ENCODE measurements at places on chromosomes 13 and 19.

DNA sequence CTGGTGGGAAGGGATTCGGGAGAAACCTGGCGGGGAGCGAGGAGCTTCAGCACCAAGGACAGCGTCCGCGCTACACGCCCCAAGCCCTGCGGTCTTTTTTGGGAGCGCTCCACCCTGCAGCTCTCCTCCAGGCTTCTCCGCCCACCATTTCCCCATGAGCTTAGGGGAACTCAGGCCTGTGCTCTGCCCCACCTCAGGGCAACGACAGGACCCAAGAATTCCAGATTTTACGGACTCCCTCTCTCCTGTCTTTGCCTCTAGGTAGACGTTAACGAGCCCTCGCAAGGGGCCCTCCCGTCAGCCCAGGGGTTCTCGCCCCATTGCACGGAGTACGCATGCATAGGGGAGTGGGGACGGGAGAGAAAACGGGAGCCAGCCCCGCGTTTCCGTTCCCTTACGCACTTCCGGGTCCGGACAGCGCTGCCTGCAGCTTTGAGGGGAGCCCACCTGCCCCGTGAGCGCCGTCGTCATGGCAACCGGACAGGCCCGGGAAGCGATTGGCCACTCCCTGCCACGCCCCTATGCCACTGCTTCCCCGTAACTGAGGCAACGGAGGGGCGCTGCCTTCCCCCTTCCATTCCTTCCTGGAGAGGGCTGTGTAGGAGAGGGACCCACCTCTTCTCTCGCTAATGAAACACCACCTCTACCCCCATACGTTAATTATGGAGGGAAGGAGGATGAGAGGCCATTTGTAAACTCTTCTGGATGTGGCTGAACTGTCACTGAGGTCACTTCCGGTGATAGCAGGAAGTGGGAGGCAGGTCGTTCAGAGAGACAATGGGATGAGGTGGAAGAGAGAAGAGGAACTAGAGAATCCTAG is 20.8 kb downstream of the NOVA2 start:
- H3K4me1 ChIP-seq = peaks cover 3% of the 10 kb centered on the region
- H3K4me3 ChIP-seq = no peak overlapping the region
- no peak overlapping the region for H3K27ac ChIP-seq
- DNase-seq = no peak
- peaks cover 10% of the 10 kb centered on the region for H3K27me3 ChIP-seq
- no peaks in the 10 kb centered on the region for H3K36me3 ChIP-seq

DNA sequence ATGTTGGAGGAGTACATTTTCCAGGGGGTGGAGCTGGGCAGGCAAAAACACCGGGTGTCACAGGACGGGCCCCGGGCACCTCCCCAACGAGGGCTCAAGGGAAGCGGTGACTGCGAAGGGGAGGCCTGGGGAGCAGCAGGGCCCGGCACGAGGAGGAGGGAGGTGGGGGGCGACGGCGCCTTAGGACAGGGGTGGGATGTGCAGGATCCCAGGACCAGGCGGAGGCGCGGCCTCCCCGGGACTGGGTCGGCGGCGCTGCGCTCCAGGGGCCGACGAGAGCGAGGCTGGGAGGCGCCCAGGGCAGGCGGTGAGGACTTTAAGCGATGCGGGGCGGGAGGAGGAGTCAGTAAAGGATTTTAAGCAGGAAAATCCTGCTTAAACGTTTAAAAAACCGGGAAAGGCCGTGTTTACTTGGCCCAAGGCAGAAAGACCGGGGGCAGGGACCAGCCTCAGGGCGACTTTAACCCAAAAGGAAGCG is 427 bp downstream of the ZNF160 start:
- peak overlapping the region; percentile 92 for H3K27ac ChIP-seq
- DNase-seq = peak; percentile 20
- H3K36me3 ChIP-seq = no peaks in the 10 kb centered on the region

DNA sequence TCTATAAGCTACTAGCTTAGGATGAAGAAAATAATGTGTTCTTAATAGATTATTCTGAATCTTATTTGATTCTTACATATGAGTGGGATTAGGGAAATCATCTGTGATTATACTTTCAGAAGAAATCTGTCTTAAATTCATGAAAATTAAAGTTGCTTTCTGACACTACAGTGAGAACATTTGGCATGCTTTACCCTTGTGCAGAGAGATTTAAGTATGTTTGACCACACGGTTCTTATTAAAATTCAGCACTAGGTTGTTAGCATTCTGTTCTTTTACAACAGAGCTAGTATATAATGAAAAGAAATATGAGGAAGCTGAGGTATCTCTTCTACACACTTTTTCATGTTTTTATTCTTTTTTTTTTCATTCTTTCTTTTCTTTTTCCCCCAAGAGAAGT is 2723.9 kb downstream of the PCDH9 start:
- no peaks in the 10 kb centered on the region for H3K36me3 ChIP-seq
- no peaks in the 10 kb centered on the region for H3K4me1 ChIP-seq
- no peak overlapping the region for H3K27ac ChIP-seq
- no peak for DNase-seq
- no peak overlapping the region for H3K4me3 ChIP-seq

DNA sequence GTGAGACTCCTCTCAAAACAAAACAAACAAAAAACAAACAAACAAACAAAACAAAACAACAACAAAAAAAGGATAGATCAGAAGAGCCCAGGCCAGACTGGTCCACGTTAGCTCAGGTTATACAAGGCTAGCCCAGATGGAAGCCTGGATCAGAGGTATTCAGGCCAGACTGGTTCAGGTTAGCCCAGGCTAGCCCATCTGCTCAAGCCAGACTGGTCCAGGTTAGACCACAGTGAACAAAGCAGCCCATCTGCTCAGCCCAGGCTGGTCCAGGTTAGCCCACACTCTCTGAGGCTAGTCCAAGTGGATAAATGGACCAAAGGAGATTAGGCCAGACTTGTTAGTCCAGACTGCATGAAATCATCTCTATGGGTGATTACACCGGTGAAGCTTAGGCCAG is 41.2 kb downstream of the CCL25 start:
- H3K27ac ChIP-seq = no peak overlapping the region
- DNase-seq = no peak
- H3K4me3 ChIP-seq = no peak overlapping the region
- no peaks in the 10 kb centered on the region for H3K4me1 ChIP-seq
- H3K36me3 ChIP-seq = no peaks in the 10 kb centered on the region

DNA sequence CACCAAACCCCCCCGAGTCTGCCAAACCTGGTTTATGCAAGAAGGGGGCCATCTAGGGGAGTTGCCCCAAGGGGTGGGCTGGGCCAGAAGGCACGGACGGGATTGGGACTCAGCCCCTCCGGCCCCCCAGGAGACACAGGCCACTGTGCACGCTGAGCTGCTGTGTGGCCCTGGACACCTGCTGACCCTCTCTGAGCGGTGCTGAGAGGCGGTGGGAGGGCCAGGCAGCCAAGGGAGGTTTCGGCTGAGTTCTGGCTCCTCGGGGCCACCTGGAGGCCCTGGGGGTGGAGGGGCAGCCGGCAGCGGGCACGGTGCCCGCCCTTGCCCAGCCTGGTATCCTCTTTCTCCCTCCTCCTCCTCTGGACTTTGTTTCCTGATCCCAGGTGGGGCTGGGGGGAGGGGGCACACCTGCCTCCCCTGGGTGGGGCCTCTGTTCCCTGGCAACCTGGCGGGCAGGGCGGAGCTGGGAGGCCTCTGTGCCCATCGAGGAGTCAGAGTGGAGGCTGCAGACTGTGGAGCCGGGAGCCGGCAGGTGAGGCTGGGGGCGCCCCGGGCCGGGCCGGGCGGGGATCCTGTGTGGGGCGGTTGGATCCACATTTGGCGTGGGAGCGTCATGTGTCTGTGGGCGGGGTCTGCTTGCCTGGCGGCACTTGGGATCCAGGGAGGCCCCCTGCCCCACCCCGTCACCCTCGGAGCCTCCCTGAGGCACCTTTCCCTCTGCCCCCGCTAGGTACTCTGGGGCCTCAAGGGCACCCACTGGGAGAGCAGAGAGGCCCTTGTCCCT is at the start of gene MISP:
MISP (plus strand) TSS at position 473 of the 784 bp plus-strand sequence. CDS start 5,835 bp downstream, outside the sequence.
- no peak for DNase-seq
- no peaks in the 10 kb centered on the region for H3K4me1 ChIP-seq
- peaks cover 6% of the 10 kb centered on the region for H3K27me3 ChIP-seq
- no peaks in the 10 kb centered on the region for H3K36me3 ChIP-seq

- DNase-seq = no peak
- H3K27ac ChIP-seq = no peak overlapping the region
- no peaks in the 10 kb centered on the region for H3K27me3 ChIP-seq
- no peak overlapping the region for H3K4me3 ChIP-seq
Measured at GRCh38 chr13:32647926-32648325, 61.7 kb downstream of the PDS5B start.

DNA sequence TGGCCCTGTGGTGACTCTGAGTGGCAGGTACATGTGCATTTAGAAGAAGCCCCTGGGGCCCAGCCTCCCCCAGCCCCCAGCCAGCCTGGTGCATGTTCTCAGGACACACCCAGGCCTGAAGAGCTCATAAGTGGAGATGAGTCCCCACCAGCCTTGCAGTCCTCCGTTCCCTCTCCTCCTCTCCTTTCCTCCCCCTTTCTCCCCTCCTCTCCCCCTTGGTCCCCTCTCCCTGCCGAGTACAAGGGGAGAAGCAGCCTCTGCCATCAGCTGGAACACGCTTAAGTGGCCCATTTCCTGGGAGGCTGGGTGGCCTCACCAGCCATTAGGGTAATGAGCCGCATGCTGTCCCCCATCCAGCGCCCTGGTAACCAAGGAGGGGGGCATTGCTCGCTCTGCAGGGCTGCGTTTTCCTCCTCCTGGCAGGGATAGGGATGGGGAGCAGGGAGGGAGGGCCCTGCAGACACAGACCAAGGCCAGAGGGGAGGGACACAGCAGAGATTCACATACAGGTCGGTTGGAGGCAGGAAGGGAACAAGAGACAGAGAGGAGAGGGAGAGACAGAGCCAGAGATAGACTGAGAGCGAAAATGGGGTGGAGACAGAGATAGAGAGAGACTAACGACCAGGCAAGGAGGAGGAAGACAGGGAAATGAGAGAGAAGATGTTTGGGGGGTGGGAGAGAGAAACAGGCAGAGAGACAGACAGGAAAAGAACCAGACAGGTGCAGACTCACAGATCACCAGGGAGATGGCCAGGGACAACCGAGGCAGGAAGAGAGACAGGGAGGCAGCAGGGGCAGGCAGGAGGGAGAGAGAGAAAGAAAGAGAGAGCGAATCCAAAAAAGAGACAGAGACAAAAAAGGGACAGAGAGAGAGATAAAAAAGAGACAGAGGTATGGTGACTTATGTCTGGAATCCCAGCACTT is 19.3 kb upstream of the DPP9 start:
- H3K4me1 ChIP-seq = peaks cover 14% of the 10 kb centered on the region
- H3K36me3 ChIP-seq = no peaks in the 10 kb centered on the region
- peak overlapping the region; percentile 29 for H3K27ac ChIP-seq
- peaks cover 2% of the 10 kb centered on the region for H3K27me3 ChIP-seq

- H3K4me1 ChIP-seq = peaks cover 7% of the 10 kb centered on the region
- DNase-seq = no peak
- no peaks in the 10 kb centered on the region for H3K36me3 ChIP-seq
- no peak overlapping the region for H3K4me3 ChIP-seq
- no peak overlapping the region for H3K27ac ChIP-seq
Measured at GRCh38 chr19:55472463-55472862, 4.0 kb upstream of the ZNF628 start.

GRCh38 chr19:5352229-5352763 is 11.7 kb upstream of the PTPRS start:
- DNase-seq = no peak
- H3K27ac ChIP-seq = no peak overlapping the region
- H3K4me3 ChIP-seq = no peak overlapping the region
- H3K27me3 ChIP-seq = peaks cover 9% of the 10 kb centered on the region

- peak; percentile 83 for DNase-seq
- H3K27ac ChIP-seq = peak overlapping the region; percentile 92
Measured at GRCh38 chr19:17370026-17370587, 7.0 kb downstream of the PLVAP start.

DNA sequence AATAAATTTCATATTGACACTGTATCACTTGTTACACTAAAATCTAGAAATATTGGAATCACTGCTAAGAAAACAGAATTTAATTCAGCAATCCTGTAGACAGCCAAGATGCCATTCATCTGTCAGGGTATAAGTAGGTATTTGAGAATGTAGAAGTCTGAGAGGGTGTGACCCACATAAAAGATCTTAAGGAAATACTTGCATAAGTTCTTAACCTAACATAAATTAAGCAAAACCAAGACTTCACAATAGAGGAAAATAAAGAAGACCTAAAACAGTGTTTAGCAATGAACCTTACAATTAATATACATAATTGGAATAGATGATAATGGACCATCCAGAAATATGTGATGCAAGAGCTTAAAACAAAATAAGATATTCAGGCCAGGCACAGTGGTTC is 636.2 kb downstream of the TBC1D4 start:
- H3K4me1 ChIP-seq = no peaks in the 10 kb centered on the region
- no peak for DNase-seq
- H3K36me3 ChIP-seq = no peaks in the 10 kb centered on the region
- H3K4me3 ChIP-seq = no peak overlapping the region

DNA sequence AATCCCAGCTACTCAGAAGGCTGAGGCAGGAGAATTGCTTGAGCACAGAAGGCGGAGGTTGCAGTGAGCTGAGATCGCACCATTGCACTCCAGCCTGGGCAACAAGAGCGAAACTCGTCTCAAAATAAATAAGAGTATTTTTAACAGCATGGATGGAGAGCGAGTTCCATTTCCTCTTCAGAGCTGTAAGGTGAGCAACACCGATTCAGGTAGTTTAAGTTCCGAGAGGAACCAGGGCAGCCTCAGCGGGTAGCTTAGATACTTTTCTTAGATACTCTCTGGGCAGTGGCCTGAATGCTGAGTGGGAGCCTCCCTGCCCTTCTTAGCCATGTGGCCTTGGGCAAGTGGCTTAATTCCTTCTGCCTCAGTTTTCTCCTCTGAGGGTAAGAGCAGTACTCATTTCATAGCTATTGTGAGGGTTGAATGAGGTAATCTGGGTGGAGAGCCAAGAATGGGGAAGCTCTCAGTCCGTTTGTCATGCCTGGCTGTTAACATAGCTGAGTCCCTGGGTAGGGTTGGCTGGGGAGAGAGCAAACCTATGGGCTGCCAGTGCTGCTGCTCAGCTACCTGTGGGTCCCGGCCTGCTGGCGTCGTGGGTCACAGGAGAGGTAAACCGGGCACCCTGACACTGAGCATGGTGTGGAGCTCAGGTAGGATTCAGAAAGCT is 4.1 kb downstream of the ATP11A start:
- no peaks in the 10 kb centered on the region for H3K27me3 ChIP-seq
- no peak overlapping the region for H3K27ac ChIP-seq

GRCh38 chr13:32936716-32937115 is 79.5 kb upstream of the KL start:
- H3K27ac ChIP-seq = no peak overlapping the region
- H3K27me3 ChIP-seq = no peaks in the 10 kb centered on the region
- no peaks in the 10 kb centered on the region for H3K4me1 ChIP-seq
- no peaks in the 10 kb centered on the region for H3K36me3 ChIP-seq
- DNase-seq = no peak

GRCh38 chr13:80654638-80655249 is 313.8 kb upstream of the SPRY2 start:
- H3K36me3 ChIP-seq = no peaks in the 10 kb centered on the region
- no peaks in the 10 kb centered on the region for H3K27me3 ChIP-seq
- no peak overlapping the region for H3K4me3 ChIP-seq
- no peak for DNase-seq
- H3K4me1 ChIP-seq = no peaks in the 10 kb centered on the region

Measured in gastrocnemius medialis (tissue), 4 donors.